ENCODE measurements at places on chromosomes 7 and 10.

GRCh38 chr10:13973742-13974141, 357.0 kb downstream of the FRMD4A start:
- DNase-seq = no peak

- DNase-seq = no peak
Measured at GRCh38 chr7:144516729-144517525, 113.4 kb upstream of the NOBOX start.

- no peak for DNase-seq
Measured at GRCh38 chr10:121435099-121435875, 163.0 kb downstream of the FGFR2 start.

- no peak for DNase-seq
Measured at GRCh38 chr7:129832701-129833227, 120.0 kb downstream of the UBE2H start.

DNA sequence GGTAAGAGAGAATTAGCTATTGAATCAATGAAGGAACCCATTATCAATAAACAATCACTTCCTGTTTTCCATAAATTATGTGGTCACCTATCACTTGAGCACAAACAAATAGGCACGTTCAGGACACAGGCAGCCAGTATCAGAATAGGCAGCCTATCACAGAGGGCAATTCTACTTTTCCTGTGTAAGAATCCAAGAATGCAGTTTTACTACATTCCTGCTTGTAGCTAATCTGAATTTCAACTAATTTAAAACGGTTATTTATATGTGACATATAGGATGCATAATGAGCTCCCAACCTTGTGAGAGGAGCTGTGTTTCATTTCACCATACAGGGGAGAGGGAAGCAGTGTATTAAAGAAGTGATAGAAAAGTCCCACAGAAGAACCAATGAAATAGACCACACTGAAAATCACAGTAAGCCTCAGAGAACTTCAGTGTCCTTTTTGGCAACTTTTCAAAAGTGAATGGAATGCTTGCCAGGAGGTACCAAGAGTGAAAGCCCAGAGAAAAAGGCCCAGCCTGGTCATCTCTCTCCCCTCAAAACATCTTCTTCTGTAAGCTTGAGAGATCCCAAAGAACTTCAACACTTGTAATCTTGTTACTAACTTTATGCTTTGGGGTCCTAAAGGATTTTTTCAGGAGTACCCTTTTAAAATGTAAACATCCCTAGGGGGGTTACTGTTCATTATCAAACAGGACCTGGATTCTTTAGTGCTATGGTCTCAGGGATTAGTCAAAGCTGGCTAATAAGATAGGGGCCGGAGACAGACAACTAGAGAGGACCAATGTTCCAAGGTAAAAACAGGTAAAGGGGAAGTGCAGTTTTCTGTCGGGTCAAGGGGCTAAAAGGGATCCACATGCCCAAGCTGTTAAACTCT, 1.3 kb downstream of the IMMP2L start:
- DNase-seq = no peak

GRCh38 chr10:98444314-98445006, 2.3 kb downstream of the HPS1 start:
- no peak for DNase-seq

DNA sequence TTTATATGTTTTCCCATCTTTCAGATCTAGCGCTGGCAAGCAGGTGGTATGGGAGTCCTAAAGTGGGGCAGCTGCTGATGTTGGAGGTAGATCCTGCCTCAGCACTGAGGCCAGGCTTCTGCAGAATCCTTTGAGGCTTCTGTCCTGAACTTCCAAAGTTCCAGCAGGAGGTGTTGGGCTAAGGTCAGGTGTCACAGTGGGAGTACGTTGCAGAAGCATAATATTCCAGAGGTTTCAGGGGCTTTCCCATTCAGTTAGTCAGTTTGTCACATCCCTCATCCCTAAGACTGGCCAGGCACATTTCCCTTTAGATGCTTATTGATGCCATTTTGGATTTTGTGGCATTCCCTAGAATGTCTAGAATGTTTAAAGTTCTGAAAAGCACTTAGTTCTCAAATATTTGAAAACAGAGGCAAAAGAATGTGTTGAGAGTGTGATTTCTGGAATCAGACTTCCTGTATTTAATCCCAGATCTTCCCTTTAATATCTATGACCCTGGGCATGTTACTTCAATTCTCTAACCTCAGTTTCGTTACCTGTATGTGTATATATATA, 319.1 kb upstream of the PHYHIPL start:
- DNase-seq = no peak

DNA sequence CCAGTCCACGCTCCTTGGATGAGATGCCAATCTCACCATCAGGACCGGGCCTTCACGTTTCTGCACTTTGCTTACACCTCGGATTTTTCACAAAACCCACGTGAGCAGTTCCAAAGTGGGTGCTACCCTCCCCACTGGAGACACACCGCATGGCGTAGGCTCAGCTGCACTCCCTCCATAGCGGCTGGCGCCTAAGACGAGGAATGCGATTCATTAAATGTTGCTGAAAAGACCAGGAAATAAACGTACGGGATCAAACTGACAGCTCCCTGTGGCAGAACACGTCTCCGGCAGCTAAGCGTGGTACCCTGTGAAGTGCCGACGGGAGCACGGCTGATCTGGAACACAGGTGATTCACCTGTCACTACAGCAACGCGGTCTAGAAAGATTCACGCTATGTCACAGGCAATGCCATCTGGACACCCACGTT, 209.0 kb downstream of the DIP2C start:
- DNase-seq = no peak

- DNase-seq = no peak
Measured at GRCh38 chr10:76297780-76298281, 866.4 kb downstream of the LRMDA start.

GRCh38 chr10:118473305-118473960, 122.0 kb downstream of the PRLHR start:
- DNase-seq = no peak

- DNase-seq = no peak
Measured at GRCh38 chr7:135924302-135924701, 52.9 kb downstream of the MTPN start.

DNA sequence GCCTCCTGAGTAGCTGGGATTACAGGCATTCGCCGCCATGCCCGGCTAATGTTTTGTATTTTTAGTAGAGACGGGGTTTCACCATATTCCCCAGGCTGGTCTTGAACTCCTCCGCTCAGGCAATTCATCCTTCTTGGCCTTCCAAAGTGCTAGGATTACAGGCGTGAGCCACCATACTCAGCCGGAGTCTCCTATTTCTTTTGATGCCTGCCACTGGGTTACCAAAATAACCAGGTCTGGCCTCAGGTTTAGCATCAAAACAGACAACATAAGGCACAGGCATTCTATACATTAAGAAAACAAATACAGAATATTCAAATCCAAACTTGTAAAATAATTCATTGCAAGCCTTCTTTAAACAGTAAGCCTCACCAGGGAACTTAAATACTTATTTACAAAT, 289.8 kb upstream of the IMMP2L start:
- no peak for DNase-seq

DNA sequence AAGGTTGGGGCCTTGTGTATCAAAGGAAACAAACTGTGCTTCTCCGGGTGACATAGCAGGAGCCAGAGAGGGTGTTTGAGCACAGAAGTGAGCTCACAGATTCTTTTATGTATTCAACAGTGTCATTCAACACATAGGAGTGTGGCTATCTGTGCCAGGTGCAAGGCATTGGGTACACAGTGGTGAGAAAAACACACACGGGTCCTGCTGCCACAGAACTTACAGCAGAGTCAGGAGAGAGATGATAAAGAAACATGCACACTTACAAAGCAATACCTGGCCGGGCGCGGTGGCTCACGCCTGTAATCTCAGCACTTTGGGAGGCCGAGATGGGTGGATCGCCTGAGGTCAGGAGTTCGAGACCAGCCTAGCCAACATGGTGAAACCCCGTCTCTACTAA, 16.3 kb upstream of the ECHDC3 start:
- DNase-seq = no peak

DNA sequence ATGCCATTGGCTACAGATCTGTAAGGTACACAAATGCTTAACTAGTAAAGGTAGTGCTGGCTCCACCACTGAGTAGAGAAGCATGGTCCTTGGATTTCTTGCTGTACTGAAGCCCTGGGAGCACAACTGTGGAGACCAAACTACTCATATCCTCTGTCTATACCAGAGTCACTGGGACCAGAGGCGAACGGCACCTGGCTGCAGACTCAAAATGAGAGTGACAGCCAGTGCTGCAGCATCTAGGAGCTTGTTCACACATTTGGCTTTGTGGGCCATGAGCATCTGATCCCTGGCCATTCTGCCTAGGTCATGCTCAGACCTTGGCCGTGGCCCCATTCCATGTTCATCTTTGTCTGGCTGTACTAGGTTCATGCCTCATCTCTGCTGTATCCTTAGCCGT, 31.9 kb downstream of the LRRC18 start:
- no peak for DNase-seq

- DNase-seq = no peak
Measured at GRCh38 chr10:98474628-98475027, 27.9 kb upstream of the HPS1 start.

DNA sequence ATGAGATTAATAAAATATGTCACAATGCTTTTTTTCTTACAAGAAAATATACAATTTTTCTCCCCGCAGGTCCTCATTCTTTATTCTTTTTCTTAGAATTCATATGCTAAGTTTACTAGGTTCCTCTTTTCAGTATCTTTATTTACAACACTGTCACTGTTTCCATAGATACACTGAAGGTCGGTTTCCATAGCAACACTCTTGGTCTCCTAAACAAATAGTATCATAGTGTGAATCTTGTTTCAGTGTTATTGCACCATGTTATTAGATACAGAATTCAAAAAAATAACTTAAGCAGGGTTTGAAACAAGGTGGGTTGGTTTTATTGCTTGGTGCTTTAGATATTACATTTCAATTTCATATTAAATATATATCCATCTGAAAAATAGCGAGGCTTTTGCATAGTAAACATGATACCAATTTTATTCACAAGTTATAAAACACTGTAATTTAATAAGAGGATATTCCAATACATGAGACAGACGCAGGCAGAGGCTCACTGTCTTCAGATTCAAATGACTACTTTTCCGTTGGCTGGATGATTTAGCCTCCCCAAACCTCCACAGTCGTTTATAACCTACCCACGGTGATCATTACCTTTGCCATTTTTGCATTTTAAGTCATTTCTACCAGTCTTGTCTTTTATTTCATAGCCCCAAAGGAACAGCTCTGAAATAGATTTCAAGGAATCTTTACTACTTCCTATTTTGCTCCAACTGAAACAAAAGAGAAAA, 88.9 kb upstream of the KLF6 start:
- no peak for DNase-seq

DNA sequence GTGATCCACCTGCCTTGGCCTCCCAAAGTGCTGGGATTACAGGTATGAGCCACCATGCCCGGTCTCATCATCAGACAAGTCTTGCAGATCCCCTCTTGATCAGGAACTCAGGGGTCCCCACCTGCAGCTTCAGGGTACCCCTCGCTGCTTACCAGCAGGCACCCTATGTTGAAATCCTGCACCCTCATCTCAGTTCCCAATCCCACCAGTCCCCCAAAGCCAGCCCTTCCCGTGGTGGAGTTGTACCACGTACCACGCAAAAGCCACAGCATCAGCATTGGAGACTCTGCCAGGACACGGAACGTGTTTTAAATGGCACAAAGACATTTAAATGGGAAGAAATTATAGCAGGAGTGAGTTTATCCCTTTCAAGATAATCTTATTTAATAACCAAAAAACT, 202.0 kb downstream of the CUX1 start:
- no peak for DNase-seq

DNA sequence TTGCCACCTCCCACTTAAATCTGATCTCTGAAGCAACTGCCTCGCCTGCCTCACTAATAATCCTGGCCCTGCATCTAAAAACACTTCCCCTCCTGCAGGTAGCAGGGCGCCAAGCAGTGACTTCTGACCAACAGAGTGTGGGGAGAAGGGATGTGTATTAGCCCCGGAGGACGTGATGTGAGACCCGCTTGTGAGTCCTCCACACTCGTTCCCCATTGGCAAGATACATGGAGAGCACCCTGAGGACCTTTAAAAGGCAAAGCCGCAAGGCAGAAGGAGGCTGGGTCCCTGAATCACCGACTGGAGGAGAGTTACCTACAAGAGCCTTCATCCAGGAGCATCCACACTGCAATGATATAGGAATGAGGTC, 6.1 kb upstream of the PILRA start:
- DNase-seq = no peak

DNA sequence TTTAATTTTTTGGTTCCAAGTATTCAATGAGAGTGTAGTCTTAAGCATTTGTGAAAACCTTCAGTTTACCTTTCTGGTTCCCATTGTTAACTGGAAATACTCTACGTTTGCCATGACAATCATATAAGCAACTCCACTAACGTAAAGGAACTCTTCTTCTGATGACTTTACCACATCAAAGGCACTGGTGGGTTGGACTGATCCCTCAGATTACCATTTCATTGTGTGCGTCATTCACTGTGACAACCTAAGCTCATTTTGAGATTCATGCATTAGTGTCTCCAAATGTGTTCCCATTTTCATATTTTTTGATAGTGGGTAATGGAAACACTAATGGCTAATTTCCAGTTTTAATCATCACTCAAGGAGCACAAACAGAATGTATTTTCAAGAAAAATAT, 119.9 kb upstream of the COL1A2 start:
- DNase-seq = no peak

GRCh38 chr10:90741926-90742565, 115.8 kb downstream of the HTR7 start:
- DNase-seq = peak; percentile 8

DNA sequence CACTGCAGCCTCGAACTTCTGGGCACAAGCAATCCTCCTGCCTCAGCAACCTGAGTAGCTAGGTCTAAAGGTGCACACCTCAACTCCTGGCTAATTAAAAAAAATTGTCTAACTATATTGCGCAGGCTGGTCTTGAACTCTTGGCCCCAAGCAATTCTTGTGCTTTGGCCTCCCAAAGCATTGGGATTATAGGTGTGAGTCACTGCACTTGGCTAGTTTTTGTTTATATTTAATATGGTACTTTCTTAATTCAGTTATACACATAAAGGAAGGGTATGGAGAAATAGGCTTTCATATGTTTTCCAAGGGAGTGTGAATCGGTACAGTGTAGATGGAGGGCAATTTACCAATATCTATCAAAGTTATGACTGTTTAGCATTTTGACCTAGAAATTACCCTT, 20.4 kb downstream of the NPVF start:
- DNase-seq = no peak

DNA sequence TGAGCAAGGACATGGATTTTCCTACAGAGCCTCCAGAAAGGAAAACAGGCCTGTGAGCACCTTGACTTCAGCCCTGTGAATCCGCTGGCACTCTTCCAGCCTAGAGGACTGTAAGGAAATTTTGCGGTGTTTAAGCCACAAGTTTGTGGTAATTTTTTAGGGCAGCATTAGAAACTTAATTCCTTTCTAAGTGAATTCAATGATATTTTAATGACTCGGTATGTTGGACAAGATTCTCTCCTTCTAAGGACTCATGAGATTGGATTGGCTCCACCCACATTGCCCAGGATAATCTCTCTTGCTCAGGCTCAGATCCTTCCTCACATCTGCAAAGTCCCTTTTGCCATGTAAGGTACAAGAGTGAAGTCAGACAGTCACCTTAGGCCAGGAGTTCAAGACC, 4.5 kb downstream of the LYZL2 start:
- DNase-seq = no peak

Measured in HTR-8/SVneo (cell line).